A673 (cell line): ENCODE measurements at places on chromosomes 2 and 18. TPM values are rescaled to one million over a fixed set of nuclear protein-coding genes. Genes with fewer than 3 reads are reported as not detected.

DNA sequence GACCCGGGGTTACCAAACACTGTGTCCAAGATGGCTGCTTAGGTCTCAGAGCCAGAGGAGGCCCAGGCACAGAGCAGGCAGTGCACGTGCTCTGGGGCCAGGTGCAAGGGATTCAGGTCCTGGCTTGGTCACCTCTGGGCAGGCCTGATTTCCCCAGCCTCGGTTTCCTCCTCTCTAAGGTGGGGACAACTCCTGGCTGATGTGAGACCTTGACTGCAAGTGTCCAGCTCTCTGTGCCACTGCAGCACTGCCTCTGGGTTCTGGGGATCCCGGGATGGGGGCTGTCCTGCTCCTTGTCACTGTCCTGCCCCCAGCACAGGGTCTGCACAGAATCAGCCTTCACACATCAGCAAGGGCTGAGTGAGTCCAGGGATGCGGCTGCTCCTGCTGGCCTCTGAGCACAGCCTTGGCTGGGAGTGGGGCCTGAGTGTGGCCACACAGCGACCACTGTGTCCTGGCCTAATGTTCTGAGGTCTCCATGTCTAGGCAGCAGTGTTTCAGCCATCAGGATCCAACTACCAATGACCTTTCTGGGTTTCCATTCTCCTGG lies 170.2 kb upstream of the HDAC4 start:
- no peak for DNase-seq

DNA sequence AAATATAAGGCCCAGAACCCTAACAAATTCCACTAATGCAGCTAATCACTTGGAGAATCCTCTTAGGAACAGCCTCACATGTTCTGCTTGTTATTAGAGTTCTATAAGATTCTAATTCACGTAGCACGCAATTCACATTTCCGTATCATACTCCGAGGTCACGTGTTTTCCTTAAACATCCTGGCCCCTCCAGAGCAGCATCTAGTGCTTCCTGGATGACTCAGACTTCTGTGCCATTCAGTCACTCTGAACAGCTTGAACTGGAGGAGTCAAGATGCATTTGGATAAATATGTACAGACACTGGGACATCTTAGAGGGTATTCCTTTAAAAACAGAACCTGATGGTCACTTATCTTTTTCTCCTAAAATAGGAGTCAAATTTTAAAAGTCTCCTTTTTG lies 156.5 kb downstream of the MYO5B start:
- peak; percentile 70 for DNase-seq

- DNase-seq: no peak
Measured at GRCh38 chr18:34802959-34803358, 92.9 kb downstream of the DTNA start.

DNA sequence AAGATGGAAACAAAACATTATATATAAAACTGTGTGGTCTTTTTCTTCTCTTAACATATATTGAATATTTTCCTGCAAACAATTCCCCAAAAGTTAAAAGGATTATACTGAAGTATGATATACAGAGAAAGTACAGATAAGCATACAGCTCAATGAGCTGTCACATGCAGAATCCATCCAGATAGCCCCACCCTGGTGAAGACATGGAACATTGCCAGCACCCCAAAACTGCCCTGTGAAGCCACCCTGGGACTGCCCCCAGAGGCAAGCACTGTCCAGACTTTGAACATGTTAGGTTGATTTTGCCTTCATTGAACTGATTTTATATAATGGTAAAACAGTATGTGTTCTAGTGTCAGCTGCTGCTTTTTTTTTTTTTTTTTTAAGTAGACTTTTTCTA lies 112.3 kb upstream of the IL1R2 start:
- DNase-seq: no peak

- no peak for DNase-seq
Measured at GRCh38 chr2:30781961-30782533, 25.2 kb downstream of the CAPN13 start.

GRCh38 chr2:237291138-237291792 lies 122.7 kb downstream of the COL6A3 start:
- peak; percentile 98 for DNase-seq

DNA sequence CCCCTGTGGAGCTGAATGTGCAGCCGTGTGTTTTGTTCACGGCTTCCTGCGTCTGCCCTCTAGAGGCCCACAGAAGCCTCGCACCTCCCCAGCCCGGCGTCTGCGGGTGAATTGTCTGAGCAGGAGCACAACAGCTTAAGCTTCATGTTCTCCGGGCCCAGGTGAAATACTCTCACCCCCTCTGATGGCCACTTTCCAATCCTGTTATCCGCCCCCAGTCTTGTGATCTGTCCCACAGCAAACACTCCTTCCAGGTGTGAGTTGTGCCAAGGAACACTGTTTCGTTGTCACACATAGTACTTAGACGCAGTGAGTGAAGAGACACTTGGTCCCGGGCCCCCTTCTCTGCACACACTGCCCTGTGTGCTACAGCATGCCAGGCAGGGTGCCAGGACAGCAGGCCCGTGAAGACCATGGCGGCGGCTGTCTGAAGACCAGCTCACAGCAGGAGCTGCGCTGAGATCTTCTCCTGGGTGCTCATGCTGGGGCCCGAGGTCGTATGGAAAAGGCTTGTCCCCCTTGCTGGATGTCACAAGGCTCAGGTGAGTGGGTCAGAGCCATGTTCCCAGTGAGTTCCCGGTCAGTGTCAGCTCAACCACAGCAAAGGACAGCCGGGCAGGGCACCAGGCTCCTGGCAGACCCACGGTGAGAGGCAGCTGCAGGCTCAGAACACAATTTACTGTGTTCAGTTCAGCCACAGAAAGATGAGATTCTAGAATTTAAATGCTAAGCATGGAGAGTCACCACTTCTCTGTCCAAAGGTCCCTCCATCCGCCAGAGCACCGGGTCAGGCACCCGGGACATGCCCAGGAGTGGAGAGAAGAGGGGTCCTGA lies 6.8 kb upstream of the PXDN start:
- peak; percentile 87 for DNase-seq

- no peak for DNase-seq
Measured at GRCh38 chr2:25632396-25632795, 41.0 kb downstream of the DTNB start.

- DNase-seq: no peak
Measured at GRCh38 chr18:65704046-65704445, 46.8 kb upstream of the CDH7 start.

- no peak for DNase-seq
Measured at GRCh38 chr2:144654523-144654922, 134.6 kb upstream of the ZEB2 start.

- no peak for DNase-seq
Measured at GRCh38 chr2:40321016-40321623, 130.8 kb downstream of the SLC8A1 start.

CMPK2 gene
- 3.3 and 4.6 TPM in 2 replicates for total RNA-seq

PIEZO2 gene
- total RNA-seq: 5.5 and 8.8 TPM in 2 replicates

ALKAL2 gene
- not detected in 2 replicates for total RNA-seq

KLHL14 gene
- total RNA-seq: 1.3 and 2.3 TPM in 2 replicates
